Activated T-cell treated with anti-CD3 and anti-CD28 coated beads for 48 hours (primary cell): ENCODE measurements at places on chromosomes 1 and 21.

DNA sequence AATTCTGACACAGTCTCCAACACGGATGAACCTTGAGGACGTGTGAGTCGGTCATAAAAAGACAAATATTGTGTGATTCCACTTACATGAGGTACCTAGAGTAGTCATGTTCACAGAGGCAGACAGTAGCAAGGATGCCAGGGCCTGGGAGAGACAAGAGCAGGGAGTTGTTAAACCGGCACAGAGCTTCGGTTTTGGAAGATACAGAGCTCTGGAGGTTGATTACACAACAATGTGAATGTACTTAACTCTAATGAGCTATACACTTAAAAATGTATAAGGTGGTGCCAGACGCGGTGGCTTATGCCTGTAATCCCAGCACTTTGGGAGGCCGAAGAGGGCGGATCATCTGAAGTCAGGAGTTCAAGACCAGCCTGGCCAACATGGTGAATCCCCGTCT is 37.8 kb upstream of the NEK2 start:
- no peak for DNase-seq

- no peak for DNase-seq
Measured at GRCh38 chr21:44969066-44969670, 29.3 kb downstream of the SLX9 start.

GRCh38 chr1:59318271-59318860 is 21.5 kb downstream of the FGGY start:
- DNase-seq = no peak

DNA sequence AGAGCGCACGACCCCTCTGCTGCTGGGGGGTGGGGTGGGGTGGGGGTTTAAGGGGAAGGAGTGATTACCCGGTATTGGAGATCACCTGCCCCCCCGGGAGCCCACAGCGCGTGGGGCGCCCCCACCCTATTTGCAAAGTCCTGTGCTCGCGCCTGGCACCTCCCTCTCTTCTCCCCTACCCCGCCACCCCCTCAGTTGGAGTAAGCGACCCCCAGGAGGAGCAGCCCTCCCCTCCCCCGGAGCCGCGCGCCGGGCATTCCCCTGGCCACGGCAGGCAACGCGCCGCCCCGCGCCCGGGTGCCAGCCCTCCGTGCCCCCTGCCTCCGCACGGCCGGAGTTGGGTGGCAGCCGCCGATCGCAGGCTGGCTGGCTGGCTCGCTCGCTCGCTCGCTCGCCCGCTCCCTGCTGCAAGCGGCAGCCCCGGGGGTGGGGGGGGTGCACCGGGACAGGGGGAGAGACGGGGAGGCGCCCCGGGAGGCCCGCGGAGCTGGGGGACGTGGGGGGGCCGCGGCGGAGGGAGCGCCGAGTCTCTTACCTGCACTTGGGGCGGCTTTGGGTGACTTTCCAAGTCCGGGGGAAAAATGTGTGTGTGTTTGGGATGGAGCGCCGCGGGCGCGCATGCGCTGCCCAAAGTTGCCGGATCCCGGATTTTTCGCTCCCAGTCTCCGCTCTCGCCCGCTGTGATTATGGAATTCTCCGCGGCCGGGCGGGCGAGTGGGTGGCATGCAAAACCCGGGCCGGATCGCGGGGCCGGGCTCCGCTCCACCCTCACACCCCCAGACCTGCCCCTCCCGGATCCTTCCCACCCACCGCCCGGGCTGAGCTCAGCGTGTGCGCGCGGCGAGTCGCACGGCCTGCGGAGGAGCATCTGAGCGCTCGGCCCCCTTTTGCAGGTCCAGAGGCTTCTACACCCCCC is at the start of gene CASZ1:
Gene CASZ1 (minus strand): TSS at position 618 of the 916 bp plus-strand sequence. CDS start 102,757 bp downstream, outside the sequence.
- DNase-seq = no peak

DNA sequence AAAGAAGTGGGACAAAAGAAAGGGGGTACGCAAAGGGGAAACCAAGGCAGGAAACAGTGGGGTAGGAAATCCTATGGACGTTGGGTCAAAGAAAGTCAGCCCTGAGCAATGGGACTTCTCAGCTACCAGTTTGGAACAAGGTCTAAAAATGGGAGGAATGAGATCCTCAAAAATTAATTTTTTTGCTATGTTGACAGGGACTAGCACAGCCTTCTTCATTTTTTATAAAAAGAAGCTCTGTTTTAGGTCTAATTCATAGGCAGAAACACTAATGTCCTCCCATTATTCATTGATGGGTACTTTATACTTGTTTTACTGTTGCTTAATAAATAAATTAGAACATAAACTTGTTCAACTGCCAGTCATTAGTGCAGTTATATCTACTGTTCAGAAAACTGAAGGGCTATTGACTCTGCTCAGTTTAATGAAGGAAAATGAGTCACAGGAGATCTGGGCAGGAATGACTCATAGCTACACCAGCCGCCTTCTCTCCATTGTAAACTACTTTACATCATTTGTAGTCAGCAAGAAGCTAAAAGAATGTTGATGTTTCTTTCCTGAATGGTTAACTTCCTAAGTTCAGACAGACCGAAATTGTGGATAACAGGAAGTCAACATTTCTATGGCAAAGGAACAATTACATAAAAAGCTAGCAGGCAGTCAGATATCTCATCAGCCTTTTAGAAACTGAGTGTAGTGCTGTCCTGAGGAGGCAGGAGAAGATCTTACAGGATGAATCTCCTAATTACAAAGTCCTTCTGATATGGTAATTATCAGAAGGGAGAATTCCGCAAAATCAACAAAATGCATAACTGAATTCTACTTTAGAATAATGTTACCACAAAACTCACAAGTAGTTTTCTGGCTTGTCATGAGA is 356.4 kb upstream of the PKN2 start:
- no peak for DNase-seq

- DNase-seq = no peak
Measured at GRCh38 chr1:26690576-26691031, 5.2 kb upstream of the ARID1A start.

DNA sequence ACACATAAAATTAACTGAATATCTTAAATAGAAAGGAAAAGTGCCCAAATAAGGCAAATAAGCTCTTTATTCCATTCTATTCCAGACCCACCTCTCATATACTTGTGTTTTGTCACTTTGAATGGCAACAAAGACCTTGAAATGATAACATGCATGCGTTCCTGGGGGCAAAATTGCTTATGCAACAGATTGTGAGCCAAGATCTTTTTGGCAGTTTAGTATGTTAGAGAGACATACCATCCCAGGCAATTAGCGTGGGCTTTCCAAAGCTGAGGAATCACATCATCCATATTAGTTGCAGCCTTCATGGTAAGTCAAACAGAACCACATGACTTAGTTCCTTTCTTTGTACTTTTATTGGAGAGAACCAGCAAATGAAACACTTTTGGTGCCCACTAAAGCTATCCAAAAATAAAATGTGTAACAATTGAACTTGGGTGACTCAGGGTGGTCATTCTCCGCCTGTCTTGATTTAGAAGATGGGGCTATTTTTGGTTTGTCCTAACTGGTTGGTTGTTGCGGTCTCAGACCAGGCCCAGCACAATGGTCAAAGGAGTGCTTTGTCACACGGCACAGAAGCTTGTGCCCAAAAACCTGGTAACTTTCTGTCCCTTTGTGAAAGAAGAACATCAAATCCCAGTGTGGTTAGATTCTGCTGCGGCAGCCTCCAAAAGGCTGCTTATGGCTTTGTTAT is 68.7 kb upstream of the ATF3 start:
- no peak for DNase-seq

DNA sequence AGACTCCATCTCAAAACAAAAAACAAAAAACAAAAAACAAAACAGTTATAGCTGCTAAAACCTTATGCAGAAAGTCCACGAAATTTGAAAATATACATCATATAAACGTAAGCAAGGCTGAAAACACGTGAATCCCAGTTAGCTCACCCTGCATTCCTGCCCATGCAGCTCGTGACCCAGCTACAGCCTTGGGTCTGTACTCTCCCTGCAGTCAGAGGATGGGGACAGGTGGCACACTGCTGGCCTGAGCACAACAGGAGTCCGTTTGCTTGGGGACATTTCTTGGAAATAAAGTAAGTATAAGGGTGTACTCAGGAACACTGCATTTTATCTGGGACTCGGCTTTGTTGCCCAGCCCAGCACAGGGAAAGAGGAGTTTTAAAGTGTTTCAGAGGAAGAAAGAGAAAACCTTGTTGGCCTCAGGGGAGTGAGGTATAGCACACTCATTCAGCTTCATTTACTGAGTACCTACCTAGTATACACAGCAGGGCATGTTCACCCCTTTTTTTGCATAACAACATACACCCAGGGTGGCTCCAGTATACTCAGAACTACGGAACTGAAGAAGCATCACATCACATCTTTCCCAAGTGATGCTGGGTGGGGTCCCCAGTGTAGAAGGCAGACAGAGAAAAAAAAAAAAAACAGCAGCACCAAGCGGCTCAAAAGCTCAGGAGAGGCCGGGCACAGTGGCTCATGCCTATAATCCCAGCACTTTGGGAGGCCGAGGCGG is 44.1 kb downstream of the CAPZB start:
- DNase-seq = no peak

GRCh38 chr1:185804206-185804605 is 70.0 kb downstream of the HMCN1 start:
- no peak for DNase-seq

GRCh38 chr1:6547301-6547700 is 7.0 kb downstream of the NOL9 start:
- no peak for DNase-seq

- DNase-seq = no peak
Measured at GRCh38 chr21:21182401-21183010, 184.3 kb downstream of the NCAM2 start.

- DNase-seq = no peak
Measured at GRCh38 chr21:45952974-45953373, 28.6 kb upstream of the COL6A1 start.

GRCh38 chr1:182041615-182042014 is 19.9 kb downstream of the ZNF648 start:
- no peak for DNase-seq

DNA sequence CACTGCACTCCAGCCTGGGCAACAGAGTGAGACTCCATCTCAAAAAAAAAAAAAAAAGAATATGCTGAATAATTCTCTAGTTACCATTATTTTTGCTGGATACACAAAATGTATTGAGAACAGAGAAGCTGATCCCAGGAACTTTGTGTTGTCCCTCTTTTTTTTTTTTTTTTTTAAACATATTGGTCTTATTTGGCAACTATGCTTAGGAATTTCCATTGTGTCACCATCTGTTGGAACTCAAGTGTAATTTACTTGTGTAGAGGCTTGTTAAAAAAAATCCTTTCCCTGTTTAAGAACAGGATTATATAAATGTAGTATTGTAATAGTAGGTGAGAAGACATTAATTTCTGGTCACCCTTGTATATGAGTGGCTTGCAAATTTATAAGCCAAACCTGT is 28.6 kb downstream of the CAMSAP2 start:
- no peak for DNase-seq

DNA sequence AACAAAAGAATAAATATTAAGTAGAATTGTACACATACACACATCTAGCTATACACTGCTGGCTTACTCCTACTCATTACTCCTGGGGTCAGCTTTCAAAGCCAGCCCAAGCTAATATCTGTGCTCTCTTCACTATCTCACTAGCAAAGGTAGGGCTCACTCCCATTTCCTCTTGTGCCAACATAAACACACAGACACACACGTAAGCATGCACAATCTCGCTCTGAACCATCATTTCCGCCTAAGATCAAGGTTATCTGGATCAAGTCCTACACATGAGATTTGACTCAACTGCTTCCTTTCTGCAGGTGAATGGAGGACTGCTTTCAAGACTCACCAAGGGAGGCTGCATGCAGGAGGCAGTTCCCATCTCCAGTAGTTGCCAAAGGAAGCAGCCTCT is 28.8 kb upstream of the MTMR11 start:
- no peak for DNase-seq

DNA sequence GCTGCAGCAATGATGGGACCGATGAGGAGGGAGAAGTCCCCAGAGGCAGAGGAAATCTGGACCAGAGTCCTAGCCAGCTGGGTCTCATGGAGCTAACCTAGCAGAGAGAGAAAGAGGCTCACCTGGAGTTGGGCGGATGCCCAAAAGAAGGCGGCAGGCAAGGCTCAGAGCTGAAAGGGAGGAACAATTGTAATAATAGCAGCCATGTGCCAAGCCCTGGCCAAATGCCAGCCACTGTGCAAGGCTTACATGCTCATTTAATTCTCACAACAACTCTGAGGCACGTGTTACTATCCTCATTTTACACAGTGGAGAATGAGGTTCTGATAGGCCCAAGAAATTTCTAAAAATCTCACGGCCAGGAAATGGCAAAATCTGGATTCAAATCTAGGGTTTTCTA is 50.0 kb upstream of the ZNF648 start:
- DNase-seq = no peak

GRCh38 chr1:197076585-197076984 is 9.5 kb upstream of the F13B start:
- no peak for DNase-seq

DNA sequence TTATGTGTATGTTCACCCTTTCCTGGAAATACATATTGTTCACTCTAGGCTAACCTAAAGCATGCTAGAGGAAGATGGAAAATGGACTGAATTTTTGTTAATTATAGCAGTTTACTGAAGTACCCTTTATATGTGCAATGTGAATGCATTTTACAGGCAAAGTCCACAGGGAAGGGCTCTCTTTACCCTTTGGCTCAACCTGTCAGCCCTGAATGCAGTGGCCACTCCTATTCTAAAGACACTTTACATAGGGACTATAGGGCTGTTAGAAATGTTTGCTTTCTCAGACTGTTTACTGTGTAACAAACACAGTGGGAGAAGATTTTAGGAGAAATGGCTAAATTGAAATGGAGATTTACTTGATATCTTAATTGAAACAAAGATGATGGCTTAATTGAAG is 78.5 kb downstream of the BRINP2 start:
- no peak for DNase-seq

- DNase-seq = no peak
Measured at GRCh38 chr1:42910985-42911384, 47.7 kb downstream of the SLC2A1 start.

- no peak for DNase-seq
Measured at GRCh38 chr1:19239876-19240275, 11.4 kb downstream of the EMC1 start.

DNA sequence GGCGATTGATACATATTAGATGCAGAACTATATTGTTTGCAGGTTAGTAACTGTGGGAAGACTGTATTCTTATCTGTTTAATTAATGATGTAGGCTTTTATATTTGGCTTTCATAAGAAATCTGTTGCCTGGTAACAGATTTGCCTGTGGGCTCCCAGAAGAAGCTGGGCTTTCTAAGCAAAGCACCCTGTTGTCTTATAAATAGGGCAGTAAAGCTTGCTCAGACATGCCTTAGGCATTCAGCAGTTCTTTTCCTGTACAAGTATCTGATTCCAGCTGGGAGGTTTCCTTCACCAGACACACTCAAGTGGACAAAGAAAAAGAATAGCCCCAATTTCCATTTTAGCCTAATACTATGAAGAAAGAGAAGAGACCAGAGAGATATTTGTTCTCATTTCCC is 524.0 kb downstream of the LRRIQ3 start:
- DNase-seq = no peak

DNA sequence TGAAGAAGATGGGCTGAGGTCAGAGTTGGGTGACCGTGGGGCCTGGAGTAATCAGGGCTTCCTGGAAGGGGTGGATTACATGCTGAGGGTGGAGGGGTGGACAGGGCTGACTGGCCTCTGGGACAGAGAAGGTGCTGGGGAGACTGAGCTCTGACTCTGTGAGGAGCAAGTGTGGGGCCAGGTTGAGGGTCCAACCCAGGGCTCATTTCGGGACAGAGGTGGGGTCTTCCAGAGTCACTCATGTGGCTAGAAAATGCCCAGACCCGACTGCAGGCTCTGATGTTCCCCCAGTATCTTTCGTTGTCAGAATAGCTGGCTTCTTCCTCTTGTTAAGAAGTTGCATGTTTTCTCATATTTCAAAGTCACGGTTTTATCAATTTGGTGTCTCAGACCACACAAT is 311.8 kb downstream of the PTPRU start:
- DNase-seq = no peak
